ENCODE measurements at places on chromosomes 5 and 9.

DNA sequence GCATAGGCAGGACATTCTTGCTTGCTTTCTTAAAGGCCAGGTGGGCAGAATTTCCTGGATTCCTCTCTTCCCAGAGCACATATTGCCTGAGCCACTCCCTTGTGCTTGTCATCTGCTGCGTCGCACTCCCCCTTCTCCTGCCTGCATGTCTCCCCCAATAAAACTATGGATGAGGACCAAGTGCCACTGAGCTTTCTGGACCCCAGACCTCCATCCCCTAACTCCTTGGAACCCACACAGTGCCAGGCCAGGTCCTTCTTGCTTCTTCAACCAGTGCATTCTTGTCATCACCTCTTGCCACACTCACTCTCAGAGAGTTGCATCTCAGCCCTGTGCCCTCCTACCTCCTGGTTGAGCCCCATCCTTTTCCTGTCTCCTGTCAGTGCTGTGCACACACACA lies 157.9 kb upstream of the PANK3 start:
- no peak for DNase-seq

- no peak for DNase-seq
Observed at GRCh38 chr5:167937635-167937998, 353.8 kb upstream of the WWC1 start.

DNA sequence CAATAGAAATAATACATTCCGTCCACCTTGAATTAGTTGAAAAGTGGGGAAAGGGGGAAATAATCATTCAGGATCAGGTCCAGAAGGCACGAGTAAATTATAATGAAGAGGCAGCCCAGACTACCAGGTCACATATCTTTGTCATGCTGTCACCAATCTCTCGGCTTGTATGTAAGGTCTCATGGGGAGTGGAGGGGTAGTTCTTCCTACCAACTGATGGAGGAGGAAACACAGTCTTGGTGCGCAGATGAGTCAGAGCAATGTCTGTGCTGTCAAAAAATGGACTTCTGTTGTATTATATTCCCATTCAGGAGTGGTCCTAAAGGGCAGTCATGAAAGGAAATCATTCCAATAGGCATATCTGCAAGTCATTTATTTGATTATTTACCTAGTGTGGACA lies 164.2 kb upstream of the PTGER4 start:
- no peak for DNase-seq

GRCh38 chr5:76085243-76085579 lies 2.0 kb downstream of the SV2C start:
- no peak for DNase-seq

DNA sequence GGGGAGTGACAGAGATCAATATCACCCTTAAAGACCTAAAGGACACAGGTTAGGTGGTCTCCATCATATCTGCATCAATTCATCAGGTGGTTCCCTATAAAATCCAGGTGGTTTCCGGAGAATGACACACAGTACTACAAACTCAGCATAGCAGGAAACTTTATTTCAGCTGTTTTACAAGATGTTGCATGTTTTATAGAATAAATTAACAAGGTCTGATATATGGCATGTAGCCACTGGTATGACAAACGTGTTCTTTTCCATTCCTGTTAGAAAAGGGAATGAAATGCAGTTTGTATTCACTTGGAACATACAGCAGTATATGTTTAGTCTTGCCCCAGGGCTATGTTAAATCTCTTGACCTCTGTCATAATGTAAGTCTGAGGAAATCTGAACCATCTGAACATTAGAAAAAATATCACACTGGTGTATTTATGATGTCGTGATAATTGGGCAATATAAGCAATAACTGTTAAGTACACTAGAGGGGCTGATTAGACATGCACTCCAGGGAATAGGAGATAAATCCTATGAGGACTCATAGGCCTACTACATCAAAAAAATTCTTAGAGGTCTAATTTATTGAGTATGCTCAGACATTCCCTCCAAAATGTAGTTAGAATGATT lies 42.2 kb upstream of the TNFSF8 start:
- no peak for DNase-seq

DNA sequence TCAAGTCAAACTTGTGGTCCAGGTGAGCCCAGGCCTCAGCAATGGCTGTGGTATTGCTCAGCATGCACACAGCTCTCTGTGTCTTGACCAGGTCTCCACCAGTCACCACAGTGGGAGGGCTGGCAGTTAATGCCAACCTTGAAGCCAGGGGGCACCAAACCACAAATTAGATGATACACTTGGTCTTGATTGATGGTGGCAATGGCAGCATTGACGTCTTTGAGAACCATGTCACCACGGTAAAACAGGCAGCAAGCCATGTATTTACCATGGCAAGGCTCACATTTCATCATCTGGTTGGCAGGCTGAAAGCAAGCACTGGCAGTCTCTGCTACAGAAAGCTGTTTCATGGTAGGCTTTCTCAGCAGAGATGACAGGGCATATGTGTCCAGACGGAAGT lies 40.0 kb downstream of the NIM1K start:
- peak; percentile 14 for DNase-seq

All from natural killer cell (primary cell).